Fibroblast of skin of scalp (primary cell): ENCODE measurements at places on chromosomes 11 and 22.

DNA sequence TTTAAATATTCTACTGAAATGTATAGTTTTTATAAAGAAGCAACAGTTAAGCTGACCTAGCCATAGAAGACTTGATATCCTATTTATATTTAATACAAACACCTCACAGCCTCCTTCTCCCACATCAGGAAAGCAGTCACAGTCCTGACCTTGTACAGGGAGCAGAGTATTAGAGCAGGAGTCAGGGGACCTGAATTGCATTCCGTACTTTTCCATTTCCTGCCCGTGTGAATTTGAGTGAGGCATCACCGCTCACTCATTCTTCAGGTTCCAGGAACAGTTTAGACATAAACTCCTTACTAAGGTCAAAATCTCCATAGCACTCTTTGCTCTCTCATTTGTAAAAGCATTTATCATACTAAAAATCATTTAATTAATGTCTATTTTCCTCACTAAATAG lies 482.5 kb upstream of the FAT3 start:
- no peak for DNase-seq

DNA sequence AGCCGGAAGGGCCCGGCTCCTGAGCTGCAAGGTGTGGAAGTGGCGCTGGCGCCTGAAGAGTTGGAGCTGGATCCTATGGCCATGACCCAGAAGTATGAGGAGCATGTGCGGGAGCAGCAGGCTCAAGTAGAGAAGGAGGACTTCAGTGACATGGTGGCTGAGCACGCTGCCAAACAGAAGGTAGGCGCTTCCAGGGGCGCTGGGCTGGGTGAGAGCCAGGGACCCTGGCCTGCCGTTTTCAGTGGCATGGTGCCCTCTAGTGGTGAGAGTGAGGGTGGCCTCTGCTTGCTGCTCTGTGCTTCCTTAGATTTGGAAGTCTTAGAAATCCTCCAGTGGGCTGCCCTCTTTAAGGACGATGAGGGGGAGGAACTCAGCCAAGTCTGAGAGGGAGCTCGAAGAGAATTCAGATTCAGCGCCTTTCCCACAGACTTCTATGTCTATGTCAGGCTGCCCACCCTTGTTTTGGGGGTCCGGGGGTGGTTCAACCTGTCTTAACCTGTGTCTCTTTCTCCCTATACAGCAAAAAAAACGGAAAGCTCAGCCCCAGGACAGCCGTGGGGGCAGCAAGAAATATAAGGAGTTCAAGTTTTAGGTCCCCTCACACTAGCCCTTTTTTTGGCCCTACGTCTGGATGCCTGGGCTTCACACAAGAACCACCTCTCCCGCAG lies 1.8 kb upstream of the PACS1 start:
- peak; percentile 72 for DNase-seq

GRCh38 chr11:70496591-70497535 lies 98.5 kb downstream of the CTTN start:
- no peak for DNase-seq

DNA sequence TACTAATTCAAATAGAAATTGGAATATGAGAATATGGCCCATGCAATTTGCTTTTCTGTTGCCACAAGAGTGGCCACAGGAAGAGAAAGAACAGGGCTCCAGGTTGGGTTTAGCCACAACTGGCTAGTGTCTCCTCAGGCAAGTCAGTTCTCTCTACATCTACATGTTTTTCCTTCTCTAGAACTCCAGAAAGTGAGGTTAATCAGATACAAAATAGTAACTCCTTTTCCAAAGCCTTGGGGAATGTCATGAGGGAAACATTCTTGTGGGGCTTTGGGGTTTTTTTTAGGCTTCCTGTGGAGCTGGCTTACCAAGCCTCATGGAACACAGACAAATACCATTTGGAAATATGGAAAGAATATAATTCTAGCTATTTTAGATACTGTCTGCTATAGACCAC lies 161.6 kb downstream of the NAV2 start:
- DNase-seq = peak; percentile 90

- DNase-seq = no peak
These were observed 43.7 kb upstream of the APOA1 start for GRCh38 chr11:116881143-116881542.
